ENCODE measurements at places on chromosomes 11 and 22.

GRCh38 chr11:126282361-126282735, 545 bp upstream of the TIRAP start:
- peak; percentile 21 for DNase-seq

- DNase-seq = no peak
Observed at GRCh38 chr11:11373934-11374333, 20.9 kb upstream of the CSNK2A3 start.

DNA sequence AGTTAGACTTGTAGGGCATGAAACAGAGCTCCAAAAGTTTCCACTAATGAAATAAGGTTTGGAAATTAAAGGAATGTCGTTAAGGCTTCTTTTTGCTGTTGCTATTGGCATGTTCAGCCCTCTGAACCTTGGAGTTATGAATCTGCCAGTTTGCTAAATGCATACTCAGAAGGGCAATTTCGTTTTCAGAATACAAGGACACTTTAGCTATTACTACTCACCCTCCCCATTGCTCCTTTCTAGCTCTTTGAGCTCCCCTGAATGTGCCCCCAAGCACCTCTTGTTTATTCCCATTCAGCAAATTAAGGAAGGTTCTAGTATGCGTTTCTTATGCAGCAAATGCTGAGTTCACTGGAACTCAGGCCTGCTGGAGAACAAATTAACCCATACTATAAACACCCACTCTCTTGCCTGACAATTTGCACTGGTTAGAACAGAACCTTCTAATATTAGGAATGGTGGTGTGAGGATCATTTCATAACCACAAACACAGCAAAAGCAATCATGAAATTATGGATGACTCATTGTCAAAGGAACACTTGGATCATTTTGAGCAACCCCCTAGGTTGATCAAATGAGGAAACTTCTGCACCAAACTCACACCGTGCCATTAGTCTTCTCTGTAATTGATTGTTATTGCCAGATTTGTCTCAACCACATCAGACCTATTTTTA, 26.2 kb upstream of the LIN7C start:
- peak; percentile 36 for DNase-seq

- DNase-seq = no peak
Observed at GRCh38 chr11:78540256-78540655, 34.4 kb downstream of the NARS2 start.

GRCh38 chr11:121448431-121448941, 3.6 kb upstream of the SORL1 start:
- no peak for DNase-seq

- DNase-seq = no peak
Observed at GRCh38 chr11:100857236-100858005, 170.3 kb downstream of the ARHGAP42 start.

GRCh38 chr11:88618327-88619070, 281.0 kb upstream of the CTSC start:
- DNase-seq = peak; percentile 9

DNA sequence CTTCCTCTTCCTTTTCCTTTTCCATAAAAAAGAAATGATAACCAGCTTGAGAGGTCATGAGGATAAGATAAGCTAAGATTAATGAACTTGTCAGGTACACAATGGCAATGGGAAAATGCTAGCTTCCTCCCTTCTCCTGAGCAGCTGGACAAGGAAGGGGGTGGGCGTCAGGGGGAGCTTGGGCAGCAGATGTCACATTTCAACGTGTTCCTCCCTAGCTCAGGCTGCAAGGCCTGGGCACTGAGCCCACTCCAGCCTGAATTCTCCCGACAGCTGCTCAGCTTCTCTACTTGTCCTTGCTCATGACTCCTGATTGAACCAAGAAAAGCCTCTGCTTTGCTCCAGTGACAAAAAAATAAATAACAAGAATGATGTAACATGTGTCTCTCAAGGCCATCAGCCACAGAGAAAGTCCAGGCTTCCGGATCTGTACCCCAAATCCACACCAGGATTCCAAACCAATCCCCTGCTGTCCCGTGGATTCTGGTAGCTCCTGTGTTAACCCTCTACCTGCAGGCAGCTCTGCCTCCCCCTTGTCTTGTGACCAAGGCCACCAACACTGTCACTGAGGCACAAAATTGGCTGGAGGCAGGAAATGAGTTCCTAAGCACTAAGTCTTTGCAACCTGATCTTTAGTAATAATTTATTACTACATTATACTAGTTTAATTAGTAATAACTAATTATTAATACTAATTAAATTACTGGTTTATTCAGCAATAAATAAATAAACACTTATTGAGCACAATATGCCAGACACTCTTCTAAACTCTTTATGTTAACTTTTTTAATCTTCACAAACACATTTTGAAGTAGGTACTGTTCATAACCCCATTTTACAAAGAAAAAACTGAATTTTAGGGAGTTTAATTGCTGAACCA, 146.5 kb downstream of the CCDC34 start:
- DNase-seq = peak; percentile 59

GRCh38 chr22:39207141-39208012, 37.4 kb downstream of the PDGFB start:
- no peak for DNase-seq

Data from fibroblast of skin of right quadriceps (primary cell).